NCI-H187 treated with DMSO at 0.1 percent for 48 hours (cell line): ENCODE measurements at places on chromosomes 12 and 14.

DNA sequence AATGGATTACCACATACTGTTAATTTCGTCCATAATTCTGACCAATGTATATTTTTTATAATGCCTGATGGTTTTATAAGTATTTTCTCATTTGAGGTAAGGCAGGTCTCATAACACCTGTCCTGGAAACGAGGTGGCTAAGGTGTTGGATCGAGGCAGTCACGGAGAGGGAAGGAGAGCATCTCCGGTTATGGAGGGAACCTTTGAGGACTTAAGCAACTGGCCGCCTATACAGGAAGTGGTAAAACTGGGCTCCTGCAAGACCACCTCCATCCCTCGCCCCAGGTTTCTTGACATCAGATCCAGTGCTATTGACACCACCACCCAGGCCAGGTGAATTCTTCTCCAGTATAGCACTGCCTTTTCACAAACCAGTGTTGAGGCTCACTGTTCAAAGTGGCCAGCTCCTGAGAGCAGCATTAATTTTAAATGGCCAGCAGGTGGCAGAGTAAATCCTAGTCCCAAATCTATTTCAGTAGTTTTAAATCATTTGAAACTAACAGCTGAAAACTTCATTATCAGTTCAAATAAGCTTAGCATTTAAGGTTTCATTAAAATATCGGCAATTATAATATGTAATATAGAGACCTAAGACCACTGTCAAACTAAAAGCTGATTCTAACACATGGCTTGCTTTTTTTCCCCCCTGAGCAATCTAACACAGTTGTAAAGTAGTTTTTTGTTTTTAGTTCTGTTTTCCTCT, 100.8 kb downstream of the PPM1A start:
- DNase-seq: peak; percentile 24

DNA sequence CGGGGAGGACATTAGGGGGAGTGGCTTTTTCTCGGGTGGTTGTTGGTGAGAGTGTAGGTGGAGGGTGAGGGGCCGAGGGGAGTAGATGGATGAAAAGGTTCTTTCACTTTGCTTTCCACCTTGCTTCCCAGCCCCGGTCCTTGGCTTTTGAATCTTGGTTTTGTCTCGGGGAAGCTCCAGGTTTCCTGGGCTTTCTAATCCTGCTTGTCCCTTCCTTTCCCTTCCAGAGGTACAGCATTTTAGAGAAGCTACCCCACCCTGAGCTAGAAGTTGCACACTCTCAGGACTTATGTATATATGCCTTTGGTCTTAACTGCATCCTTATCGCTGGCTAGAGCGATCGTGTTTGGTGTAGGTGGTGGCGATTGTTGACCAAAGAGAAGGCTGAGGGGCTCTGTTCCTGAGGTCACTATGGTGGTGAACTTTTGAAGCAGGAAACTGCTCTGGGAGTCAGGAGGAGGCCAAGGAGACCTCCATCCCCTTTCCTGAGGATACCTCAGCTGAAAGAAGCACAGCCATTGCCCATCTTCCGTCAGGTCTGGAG, 862 bp downstream of the PIP4K2C start:
- DNase-seq: no peak

DNA sequence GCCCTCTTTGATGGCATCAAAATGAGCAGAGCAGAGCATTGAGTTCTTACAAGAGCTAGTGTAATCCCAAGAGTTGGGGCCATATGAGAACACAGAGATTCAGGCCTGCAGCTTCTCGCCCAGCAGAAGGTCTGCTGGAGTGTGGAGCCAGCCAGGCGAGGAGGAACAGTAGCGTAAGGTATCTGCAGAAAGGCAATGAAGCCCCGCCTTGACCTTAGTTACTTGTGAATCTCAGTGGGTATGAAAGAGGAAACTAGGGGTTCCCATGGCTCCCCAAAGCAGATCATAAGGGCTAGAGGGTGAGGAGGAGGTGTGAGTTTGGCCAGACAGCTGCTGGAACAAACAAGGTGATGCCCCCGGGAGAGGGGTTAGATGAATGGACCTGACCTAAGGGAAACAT, 49.4 kb downstream of the SLC8A3 start:
- DNase-seq: no peak

GRCh38 chr12:63144556-63144955, 6.4 kb downstream of the AVPR1A start:
- DNase-seq: no peak

GRCh38 chr14:88005978-88006851, 1.3 kb downstream of the GPR65 start:
- DNase-seq: no peak

DNA sequence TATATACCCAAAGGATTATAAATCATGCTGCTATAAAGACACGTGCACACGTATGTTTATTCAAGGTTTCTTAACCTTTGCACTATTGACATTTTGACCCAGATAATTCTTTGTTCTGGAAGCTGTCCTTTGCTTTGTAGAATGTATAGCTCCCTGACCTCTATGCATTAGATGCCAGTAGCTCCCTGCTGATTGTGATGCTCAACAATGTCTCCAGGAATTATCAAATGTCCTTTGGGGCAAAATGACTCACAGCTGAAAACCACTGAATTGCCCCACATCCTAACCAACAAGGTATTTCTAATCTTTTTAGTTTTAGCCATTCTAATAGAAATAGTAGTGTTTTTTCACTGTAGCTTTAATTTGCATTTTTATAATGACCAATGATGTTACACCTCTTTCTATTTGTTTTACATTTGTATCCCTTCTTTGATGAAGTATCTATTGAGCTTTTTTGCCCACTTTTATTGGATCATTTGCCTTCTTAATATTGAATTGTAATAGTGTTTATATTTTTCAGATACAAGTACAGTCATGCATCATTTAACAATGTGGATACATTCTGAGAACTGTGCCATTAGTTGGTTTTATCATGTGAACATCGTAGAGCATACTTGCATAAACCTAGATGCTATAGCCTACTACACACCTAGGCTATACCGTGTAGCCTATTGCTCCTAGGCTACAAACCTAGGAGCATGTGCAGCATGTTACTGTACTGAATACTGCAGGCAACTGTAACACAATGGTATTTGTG, 10.4 kb upstream of the NOPCHAP1 start:
- DNase-seq: no peak

GRCh38 chr12:12839873-12840579, 26.9 kb downstream of the DDX47 start:
- DNase-seq: no peak

DNA sequence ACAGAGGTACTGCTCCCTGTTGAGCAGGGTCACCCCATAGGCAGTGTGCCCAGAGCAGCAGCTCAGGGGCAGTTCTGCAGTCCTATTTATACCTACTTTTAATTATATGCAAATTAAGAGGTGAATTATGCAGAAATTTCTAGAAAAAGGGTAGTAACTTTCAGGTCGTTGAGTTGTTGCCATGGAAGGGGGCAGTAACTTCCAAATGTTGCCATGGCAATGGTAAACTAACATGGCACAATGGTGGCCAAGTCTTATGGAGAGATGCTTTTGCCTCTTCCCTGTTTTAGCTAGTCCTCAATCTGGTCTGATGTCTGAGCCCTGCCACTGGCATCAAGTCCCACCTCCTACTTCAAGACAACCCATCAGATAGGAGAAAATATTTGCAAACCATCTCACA, 30.4 kb upstream of the P2RX7 start:
- no peak for DNase-seq

- DNase-seq: no peak
Observed at GRCh38 chr12:14950982-14951746, 10.2 kb downstream of the ARHGDIB start.

- no peak for DNase-seq
Observed at GRCh38 chr12:2179953-2180736, 127.4 kb downstream of the CACNA1C start.

DNA sequence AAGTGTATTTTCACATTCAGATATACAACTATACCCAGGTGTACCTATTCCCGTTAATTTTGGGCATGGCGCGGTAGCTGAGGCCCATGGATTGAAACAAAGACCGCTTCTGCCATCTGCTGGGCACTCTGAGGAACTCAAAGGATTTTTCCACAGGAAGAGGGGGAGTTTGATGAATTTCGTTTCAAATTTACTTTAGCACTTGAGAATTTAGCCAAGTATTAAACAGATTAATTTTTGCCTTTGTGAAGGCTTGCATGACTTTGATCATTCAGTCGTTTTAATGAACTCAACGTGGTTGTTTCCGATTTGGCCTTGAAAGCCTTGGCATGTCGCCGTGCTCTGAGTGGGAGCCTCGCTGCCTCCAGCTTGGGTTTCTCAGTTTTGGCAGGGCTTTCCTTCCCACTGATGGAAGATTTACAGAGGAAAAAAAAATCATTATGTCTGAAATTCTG, 153.2 kb upstream of the DDHD1 start:
- DNase-seq: no peak

- no peak for DNase-seq
Observed at GRCh38 chr14:68248481-68249255, 429.1 kb downstream of the RAD51B start.

DNA sequence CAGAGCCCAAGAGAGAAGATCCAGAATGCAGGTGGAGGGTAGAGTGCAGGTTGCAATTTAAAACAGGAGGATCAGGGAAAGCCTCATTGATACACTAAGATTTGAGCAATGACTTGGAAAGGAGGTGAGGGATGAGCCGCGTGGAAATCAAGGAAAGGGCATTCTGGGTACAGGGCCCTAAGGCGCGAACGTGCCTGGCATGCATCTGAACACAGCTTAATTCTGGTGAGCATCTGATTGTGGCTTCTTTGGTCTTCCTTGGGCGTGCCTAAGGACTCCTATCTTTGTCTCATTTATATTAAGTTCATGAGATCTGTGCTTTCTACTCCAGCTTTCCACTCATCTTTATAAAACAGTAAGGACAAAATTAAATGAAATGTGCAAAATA, 79.3 kb downstream of the NTF3 start:
- DNase-seq: no peak

DNA sequence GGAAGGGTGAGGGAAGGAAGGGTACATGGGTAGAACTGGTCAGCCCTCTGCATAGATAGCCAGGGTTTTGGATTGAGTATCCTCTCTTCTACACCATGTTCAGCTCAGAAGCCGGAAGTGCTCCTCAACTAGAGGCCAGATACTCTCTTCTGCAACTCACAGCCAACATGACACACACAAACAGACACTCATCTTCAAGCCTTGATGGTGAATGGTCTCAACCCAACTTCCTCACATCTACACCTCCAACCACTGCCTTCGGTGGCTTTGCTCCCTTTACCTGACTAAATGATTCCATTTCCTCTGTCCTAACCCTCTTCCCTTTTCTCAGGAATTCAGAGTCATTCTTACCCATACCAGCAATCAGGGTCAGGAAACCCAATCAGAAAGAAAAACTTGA, 7.6 kb upstream of the FKBP11 start:
- DNase-seq: no peak

- DNase-seq: no peak
Observed at GRCh38 chr12:129594098-129594497, 309.7 kb downstream of the TMEM132D start.

GRCh38 chr14:105473033-105473676, 1.5 kb upstream of the CRIP2 start:
- DNase-seq: no peak

GRCh38 chr12:87779858-87780498, 249.2 kb downstream of the C12orf50 start:
- DNase-seq: no peak

GRCh38 chr14:77083082-77083481, 15.0 kb upstream of the CIPC start:
- DNase-seq: no peak
